ENCODE measurements at places on chromosomes 1 and 21.
A peak's percentile ranks its signal among the peaks of the same experiment; 100 is the strongest.

DNA sequence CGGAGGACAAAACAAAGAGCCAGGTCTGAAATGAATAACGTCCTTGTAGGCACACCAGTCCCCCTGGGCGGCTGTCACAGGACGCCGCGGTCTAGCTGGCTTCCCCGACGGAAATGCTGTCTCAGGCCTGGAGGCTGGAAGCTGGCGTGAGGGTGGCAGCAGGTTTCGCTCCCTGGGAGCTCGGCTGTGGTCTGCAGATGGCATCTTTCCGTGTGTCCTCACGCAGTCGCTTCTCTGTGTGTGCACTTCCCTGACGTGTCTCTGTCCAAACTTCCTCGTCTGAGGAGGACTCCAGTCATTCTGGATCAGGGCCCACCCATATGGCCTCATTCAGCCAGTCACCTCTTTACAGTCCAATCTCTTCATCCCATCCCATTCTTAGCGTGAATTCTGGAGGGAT, 14.2 kb downstream of the TNFRSF14 start:
- DNase-seq, result peak; percentile 64
- H3K36me3 ChIP-seq, result no peaks in the 10 kb centered on the region
- no peaks in the 10 kb centered on the region for H3K27me3 ChIP-seq
- H3K4me1 ChIP-seq, result no peaks in the 10 kb centered on the region
- peak overlapping the region; percentile 14 for H3K27ac ChIP-seq

GRCh38 chr1:61568460-61569302, 156.3 kb downstream of the TM2D1 start:
- no peak overlapping the region for H3K4me3 ChIP-seq
- H3K4me1 ChIP-seq, result no peaks in the 10 kb centered on the region
- no peaks in the 10 kb centered on the region for H3K36me3 ChIP-seq

DNA sequence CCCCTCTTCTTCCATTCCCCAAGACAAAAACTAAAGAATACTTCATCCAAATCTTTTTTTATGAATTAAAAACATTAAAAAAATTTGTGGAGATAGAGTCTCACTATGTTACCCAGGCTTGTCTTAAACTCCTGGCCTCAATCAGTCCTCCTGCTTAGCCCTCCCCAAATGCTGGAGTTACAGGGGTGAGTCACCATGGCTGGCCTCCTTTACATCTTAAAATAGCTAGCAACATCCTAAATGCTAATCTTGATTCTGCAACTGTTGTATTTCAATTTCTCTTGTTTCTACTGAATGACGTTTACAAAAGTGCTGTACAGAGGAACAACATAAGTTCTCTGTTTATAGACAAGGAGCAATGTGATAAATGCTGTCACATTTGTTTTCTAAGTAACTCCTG, 483.5 kb downstream of the ADGRL2 start:
- DNase-seq, result no peak
- no peaks in the 10 kb centered on the region for H3K36me3 ChIP-seq
- H3K4me1 ChIP-seq, result no peaks in the 10 kb centered on the region
- H3K27me3 ChIP-seq, result no peaks in the 10 kb centered on the region

DNA sequence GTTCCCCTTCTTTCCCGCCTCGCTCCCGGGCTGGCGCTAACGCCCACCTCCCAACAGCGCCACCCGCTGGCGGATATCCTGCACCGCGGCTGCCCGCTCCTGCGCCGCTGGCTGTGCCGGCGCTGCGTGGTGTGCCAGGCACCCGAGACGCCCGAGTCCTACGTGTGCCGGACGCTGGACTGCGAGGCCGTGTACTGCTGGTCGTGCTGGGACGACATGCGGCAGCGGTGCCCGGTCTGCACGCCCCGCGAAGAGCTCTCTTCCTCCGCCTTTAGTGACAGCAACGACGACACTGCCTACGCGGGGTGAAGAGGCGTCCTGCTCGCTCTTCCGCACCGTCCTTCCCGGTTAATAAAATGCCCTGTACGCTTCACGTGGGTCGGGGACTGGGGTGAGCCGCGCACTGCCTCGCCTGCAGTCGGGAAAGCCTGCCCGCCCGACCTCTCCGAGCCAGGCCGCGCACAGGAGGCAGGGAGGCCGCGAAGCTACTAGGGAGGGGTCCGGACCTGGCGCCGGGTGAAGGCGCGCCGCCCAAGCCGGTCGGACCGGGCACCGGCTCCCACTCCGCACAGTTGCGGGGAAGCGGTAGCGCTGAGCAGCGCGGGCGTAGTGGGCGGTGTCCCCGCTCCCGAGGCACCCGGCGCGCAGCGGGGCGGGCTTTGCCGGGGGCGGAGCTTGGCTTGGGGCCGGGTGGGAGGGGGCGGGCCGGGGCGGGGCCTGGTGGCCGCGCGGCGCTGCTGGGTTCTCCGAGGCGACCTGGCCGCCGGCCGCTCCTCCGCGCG, at the start of gene ADAM15:
ADAM15 (plus strand) TSS at position 757 of the 782 bp plus-strand sequence. CDS start 71 bp downstream, outside the sequence.
- peaks cover 44% of the 10 kb centered on the region for H3K4me1 ChIP-seq
- H3K27me3 ChIP-seq, result no peaks in the 10 kb centered on the region
- DNase-seq, result peak; percentile 91
- H3K27ac ChIP-seq, result peak within 1 kb of the TSS; percentile 95
- no peaks in the 10 kb centered on the region for H3K36me3 ChIP-seq

DNA sequence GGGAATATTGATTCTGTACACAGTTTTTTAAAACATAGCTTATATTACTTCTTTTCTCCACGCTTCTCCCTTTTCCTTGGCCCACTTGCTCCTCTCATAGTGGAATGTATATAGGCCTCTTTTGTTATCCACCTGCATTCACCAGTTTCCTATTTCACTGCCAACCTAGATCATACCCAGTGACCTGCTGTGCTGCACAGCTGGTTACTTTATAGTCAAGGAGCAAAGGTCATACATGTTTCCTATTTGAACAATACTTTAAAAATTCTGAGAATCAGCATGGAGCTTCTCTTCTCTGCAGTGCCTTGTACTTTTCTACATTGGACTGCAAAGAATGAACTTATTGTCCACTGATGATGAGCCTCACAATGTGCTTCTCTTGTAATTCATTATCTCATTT, 4.3 kb upstream of the SLC35D1 start:
- no peak for DNase-seq
- H3K4me1 ChIP-seq, result no peaks in the 10 kb centered on the region
- no peaks in the 10 kb centered on the region for H3K36me3 ChIP-seq

All from upper lobe of left lung (tissue), 6 donors.